Coronary artery (tissue), 2 donors: ENCODE measurements at places on chromosomes 13 and 19.

- no peak for DNase-seq
Measured at GRCh38 chr19:31113293-31113692, 235.9 kb downstream of the TSHZ3 start.

GRCh38 chr13:37460166-37460565 is 138.4 kb downstream of the POSTN start:
- DNase-seq: no peak

GRCh38 chr19:43777163-43777695 is 3.5 kb downstream of the KCNN4 start:
- no peak for DNase-seq

GRCh38 chr13:39200249-39200910 is 162.1 kb downstream of the NHLRC3 start:
- DNase-seq: no peak
